ENCODE measurements at places on chromosomes 2 and 18.

- DNase-seq: no peak
Observed at GRCh38 chr2:235006986-235007385, 55.2 kb downstream of the SH3BP4 start.

DNA sequence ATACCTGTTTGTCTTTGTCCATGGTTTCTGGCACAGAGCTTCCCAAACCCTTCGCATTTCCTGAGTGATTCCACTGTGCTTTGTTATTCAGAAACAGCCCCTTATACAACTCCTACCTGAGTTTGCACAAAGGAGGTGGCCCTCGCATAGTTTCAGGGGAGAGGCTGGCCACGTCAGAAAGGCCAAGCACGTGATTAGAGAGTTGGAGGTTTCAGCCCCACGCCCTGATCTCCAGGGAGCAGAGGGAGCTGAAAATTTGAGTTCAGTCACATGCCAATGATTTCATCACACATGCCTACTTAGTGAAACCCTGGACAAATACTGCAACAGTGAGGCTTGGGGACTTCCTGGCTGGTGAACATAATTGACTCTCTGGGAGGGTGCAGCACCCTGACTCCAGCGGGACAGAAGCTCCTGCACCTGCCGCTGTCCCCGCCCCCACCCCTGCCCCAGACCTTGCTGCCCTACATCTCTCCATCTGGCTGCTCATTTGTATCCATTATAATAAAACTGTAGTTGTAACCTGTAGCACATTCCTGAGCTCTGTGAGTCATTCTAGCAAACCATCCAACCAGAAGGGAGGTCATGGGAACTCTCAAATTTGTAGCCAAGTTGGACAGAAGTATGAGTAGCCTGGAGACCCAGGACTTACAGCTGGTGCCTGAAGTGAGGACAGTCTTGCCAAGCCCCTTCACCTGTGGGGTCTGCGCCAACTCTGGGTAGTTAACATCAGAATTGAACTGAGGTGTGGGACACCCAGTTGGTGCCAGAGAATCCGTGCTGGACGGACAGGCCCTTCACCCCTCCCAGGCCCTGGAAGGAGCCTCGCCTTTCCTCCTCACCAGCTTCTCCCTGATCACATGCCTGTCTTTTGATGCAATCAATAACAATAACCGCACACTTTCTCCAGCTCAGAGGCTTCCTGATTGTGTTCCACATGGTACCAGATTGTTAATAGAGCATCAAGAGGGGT, 224.3 kb downstream of the ANAPC1 start:
- no peak for DNase-seq

GRCh38 chr18:35936951-35937350, 35.5 kb upstream of the RMP24 start:
- no peak for DNase-seq

GRCh38 chr2:116098049-116098448, 1655.6 kb downstream of the DPP10 start:
- DNase-seq: no peak

GRCh38 chr2:69777786-69778105, 35.8 kb downstream of the ANXA4 start:
- no peak for DNase-seq

DNA sequence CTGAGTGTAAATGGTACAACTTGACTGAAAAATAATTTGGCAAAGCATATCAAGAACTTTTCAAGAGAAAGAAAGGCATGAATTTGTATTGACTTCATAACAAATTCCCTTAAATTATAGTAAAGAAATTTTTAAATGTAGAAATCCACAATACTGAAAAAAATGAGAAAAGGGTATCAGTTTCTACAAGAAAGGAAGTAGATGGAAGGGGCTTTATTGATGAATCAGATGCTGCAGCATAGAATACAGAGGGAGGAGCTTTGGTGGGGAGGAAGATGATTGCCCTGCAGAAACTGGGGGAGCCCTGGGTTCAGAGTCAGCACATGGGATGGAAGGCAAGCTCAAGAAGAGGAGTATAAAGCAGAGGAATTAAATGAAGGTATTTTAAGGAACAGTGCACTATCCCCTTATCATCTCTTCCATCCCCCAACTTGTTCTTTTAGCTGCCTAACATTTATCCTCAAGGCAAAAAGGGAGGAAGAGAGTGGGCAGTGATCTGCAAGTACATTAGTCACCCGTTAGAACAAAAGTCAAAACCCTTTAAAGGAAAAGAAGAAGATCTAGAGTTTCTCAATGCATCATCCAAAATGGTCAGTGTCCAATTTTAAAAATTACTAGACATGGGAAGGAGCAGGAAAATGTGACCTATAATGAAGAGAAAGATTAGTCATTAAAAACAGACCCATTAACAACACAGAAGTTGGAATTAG, 77.7 kb downstream of the KCTD18 start:
- no peak for DNase-seq

All from effector CD8-positive, alpha-beta T cell (primary cell).